ENCODE measurements at places on chromosomes 2 and 18. TPM values are rescaled to one million over a fixed set of nuclear protein-coding genes. Genes with fewer than 3 reads are reported as not detected.

DNA sequence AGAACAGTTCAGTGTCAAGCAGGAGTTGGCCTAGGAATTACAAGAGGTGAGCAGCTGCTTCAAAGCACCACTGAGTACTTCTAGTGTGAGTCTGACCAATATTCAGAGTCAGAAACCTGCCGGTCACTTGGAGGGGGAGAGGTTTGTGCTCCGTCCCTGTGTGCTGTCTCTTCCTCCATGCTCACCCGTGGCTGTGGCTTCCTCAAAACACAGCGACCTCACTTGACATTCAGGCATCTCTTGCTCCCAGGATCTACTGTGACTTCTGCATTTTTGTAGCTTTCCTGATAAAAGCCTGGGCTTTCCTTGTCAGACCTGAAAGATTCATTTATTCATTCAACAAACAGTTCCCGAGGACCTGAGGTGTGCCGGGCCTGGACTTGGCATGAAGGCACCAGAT is 32.9 kb downstream of the TPRKB start:
- DNase-seq = no peak

Gene IL36G
- 0.20 TPM for total RNA-seq

Gene DUSP28
- total RNA-seq = 2.0 TPM

Gene POTEC
- total RNA-seq = not detected

DNA sequence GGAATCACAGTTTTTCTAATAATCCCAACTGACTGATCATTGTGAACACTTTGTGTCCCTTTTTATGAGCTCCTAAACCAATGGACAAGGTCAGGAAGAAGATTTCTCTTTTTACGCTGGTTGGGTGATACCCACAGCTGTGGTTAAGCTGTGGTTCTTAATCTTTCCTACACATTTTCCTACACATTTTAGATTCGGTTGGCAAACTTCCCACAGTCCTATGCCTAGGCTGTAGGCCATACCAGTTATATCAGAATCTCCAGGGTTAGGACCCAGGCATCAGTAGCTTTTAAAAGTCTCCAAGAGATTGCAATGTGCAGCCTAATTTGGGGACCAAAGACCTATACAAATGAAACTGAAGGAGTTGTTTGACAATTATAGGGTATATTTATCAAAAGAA is 203.0 kb downstream of the SP3 start:
- DNase-seq = no peak

Gene ATG9A
- 45.8 TPM for total RNA-seq

GRCh38 chr2:54726431-54726830 is 3.0 kb downstream of the EML6 start:
- DNase-seq = no peak

GRCh38 chr2:23429036-23429435 is 44.1 kb downstream of the KLHL29 start:
- DNase-seq = peak; percentile 30

- DNase-seq = no peak
These were observed 25.6 kb upstream of the ATIC start for GRCh38 chr2:215286309-215286708.

DNA sequence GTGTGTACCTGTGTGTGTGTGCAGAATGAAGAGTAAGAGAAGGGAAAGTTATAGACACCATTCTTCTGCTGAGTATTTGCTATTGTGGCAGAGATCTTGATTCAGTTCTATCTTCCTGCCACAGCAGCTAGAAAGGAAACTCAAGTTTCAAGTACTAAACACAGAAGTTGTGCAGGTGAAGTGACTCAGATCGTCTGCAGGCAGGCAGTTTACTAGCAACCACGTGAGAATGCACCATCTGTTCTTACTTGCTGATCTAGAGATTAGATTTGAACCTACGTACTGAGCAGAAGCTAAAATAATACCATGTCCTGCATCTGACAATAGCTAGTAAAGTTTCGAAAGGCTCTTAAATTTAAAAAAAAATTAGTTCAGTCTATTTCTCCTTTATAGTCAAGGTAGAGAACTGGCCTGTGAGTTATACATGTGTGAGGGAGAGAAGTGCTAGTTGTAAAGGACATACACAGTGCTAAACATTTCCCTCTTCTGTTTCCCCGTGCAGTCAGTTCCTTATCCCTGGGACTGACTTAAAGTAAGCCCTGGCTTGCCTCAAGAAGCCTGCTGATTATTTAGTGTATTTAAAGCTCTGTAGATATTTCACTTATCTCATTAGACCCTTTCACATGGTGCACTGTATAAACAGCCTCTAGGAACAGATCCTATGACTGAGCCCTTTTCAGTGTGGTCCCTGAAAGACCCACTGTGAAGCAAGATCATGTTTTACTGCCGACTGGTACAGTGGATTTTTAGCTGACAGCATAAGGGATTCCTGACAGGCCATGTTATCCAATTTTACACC is 45.0 kb downstream of the SLC38A11 start:
- no peak for DNase-seq

GRCh38 chr18:7596147-7596546 is 29.0 kb downstream of the PTPRM start:
- no peak for DNase-seq

DNA sequence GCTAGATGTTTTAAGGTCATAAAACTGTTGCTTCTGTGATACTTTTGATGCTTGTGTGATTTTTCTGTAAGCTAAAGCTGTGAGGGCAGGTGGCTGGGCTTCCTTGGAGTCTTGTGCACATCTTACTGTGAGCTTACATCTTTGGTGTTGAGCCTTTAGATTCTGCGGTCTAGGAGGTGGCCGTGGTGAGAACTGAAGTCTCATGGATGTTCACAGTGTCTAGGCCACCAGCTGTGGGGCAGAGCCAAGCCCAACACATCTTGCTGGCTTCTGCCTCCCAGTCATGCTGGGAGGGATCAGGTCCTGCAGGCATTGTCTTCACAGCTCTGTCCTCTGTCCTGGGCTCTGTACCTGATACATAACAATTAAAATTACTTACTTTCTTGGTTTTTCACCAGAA is 219.7 kb upstream of the HS6ST1 start:
- DNase-seq = no peak

DNA sequence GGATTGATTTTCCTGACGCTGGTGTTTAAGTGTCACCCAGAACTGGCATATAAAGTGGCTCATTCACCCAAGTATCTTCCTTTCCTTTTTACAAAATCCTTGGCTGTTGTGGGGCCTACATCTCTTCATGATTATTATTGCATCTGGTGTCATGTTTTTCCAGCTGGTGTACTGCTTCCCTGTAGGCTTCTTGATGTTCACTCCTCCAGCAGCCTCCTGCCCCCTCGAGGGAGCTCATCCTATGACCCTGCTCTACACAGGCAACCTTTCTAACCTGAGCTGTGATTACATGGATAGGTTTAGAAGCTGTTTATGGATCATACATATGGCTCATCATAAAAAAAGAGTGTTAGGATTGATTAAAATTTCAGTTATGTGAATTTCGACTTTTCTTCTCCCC is 12.4 kb upstream of the AGPS start:
- DNase-seq = no peak

DNA sequence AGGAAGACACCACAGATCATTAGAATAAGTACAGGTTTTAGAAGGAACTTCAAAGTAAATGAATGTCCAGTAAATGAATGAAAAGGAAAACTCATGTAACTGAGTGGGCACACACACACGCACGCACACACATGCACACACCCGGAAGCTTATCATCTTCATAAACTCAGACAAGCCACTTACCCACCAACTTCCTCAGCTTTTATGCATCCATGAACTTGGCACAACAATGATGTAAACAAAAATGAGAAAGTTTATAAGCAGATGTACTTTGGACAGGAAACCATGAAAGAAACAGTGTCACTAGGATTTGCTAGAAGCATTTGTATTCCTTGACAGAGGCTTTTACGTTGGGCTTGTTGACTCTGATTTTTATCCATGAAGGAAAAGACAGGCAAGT is 23.2 kb downstream of the RNF152 start:
- no peak for DNase-seq

GRCh38 chr18:49638891-49639557 is 77.2 kb downstream of the LIPG start:
- peak; percentile 86 for DNase-seq

Gene UGT1A10
- total RNA-seq = 0.45 TPM

DNA sequence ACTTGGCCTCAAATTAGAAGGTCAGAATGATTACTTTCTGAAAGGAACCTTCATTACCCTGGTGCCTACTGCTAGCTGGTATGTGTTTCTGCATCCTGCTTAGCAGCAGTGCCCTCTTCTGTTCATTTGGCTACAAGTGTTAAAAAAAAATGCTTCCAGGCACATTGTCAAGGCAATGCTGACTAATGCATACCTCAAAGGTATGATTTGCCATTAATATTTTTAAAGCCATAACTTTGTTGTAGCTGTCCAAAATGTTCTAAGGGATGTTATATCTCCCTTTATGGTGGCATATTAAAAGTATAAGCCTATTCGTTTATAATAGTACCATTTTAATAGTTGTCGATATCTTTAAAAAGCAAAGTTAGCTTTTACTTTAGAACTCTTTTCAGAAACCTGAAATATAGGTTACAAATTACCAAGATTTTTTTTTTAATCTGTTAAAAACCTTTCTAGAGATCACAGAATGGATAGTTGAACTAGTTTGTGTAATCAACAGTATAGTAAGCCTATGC is 52.0 kb upstream of the FAM171B start:
- DNase-seq = no peak

Measured in left lobe of liver (tissue), 2 donors.